ENCODE measurements at places on chromosomes 1 and 21. TPM values are rescaled to one million over a fixed set of nuclear protein-coding genes. Genes with fewer than 3 reads are reported as not detected.
A peak's percentile ranks its signal among the peaks of the same experiment; 100 is the strongest.

Gene AGRN
- total RNA-seq: 16.0 TPM

Gene HORMAD1
- total RNA-seq: 0.18 TPM

Gene OPRD1
- total RNA-seq: 0.27 TPM

Gene LCE2B
- total RNA-seq: not detected

Gene MLLT11
- total RNA-seq: 5.5 TPM

Gene POU2F1
- total RNA-seq: 6.9 TPM

Gene PDZK1IP1
- total RNA-seq: 0.09 TPM

Gene LRRC38
- 11.9 TPM for total RNA-seq

DNA sequence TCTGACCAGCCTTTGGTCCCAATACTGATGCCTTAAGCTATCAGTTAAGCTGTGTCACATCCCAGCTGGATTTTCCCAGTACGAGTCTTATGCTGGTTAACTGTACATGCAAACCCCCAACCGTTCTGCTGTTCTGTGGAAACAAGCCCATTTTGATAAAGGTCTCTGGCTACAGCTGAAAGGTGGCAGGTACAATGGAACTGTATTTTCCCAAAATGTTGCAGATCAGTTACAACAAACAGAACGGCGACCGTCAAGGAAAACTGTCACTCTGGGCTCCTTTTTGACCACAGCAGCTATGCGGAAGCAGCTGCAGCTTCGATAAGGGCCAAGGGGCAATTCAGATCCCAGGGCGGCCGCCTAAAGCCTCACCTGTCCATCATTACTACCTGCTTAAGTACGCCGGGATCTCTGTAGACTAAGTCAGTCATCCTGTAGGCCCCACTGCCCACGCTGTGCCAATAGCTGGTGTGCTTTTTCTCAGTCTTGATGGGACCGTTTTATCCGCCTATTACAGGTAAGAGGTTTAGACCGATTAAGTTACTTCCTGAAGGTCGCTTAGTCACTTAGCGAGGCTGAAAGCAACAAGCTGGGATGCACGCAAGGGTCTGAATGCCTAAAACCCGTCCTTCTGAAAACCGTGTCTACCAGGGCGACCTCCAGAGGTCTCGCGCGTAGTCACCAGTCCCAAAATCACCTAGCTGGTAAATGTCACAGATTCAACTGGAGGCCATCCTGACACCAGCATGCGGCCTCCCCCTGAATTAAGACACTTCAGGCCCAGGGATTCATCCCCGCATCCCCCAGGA is 11.1 kb upstream of the RAB42 start:
- DNase-seq: no peak

GRCh38 chr1:22457836-22458235 is 6.2 kb downstream of the ZBTB40 start:
- DNase-seq: no peak

- DNase-seq: no peak
Measured at GRCh38 chr1:66300972-66301451, 232.9 kb upstream of the SGIP1 start.

- DNase-seq: no peak
Measured at GRCh38 chr1:159122005-159122621, 45.5 kb upstream of the AIM2 start.

DNA sequence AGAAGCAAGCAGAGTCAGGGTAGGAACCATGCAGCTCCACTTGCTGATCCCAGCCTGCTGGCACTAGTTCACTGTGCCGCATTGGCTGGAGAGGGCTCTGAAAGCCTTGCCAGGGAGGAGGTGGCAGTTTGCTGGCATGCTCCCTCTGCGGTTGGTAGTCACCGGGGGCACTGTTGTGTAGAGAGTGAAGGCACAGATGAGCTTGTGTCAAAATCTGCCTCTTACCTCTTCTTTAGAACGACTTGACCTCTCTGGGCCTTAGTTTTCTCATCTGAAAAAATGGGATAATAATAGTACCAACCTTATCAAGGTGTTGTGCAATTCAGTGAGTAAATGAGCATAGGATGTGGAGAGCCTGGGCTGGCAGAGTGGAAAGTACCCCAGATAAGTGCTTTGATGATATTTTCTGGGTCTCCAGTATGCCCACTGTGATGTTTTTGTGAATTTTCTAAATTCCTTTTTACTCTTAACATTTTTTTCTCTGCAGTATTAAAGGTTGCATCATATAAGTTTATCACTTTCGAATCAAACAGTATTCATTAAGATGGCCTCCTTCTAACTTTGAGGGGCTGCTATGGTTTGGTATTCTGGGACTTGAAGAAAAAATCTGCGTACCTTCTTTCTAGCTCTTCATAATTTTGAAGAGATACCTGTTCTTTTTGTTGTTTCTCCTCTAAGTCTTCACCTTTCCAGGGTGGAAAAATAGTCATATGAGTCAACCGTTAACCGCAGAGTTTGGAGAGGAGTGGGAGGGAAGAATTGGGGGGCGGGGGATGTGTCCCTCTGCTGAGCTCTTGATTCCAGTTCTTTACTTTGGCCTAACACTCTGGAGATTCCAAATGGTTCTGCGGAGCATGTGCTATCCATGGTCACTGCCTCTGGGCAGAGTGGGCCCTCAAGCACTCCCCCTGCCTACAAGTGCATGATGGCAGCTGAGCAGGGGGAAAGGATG is 26.8 kb downstream of the SZRD1 start:
- DNase-seq: no peak

DNA sequence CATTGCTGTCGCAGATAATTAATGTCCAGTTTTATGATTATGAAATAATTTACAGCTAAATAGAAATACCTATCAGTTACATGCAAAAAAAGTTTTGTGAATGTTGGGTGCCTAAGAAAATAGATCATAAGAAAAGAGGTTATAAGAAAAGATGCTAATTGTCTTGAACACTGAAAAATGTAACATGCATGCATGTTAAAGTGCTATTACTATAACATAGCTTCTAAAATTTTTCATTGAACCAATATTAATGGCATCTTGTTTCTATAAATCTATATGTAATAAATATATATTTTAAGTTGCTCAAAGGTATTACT is 35.5 kb upstream of the SCYL3 start:
- DNase-seq: no peak

GRCh38 chr1:158145173-158145719 is 35.4 kb upstream of the CD1D start:
- peak; percentile 68 for DNase-seq

GRCh38 chr1:178881950-178882349 is 11.1 kb upstream of the ANGPTL1 start:
- DNase-seq: no peak

DNA sequence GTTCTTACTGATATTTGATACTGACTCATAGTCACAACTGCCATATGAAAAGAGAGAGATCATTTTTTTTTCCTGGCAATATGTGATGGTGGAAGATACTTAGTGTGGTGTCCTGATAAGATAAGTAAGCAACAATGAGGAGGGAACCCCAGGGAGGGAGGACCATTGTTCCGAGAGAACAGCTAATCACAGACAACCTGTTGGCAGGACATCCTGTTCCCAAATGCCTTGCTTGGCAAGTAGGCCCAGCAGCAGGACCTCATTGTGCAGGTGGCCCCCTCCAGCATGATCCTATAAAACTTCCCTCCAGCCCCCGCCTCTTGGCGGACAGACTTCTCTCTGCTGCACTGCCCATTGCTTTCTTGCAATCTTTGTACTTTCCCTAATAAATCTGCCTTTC is 329.4 kb upstream of the CHRM3 start:
- DNase-seq: no peak

DNA sequence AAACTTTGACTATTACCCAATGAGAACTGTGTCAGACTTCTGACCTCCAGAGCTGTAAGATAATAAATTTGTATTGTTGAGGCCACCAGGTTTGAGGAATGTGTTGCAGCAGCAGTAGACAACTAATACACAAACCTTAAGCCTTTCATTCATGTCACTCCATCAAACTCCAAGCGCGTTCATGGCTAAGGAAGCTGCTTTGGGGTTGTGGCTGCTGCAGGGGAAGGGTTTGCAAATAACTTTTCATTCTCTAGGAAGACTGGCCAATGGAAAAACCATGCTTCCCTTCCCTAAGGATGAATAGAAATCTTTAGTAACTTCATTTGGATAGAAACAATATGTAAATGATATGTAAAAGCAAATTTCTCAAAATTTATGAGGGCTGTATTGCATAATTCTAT is 170.4 kb downstream of the RHOU start:
- peak; percentile 83 for DNase-seq

GRCh38 chr1:158112994-158113758 is 67.5 kb upstream of the CD1D start:
- DNase-seq: peak; percentile 45

- no peak for DNase-seq
Measured at GRCh38 chr21:45258466-45258865, 29.2 kb downstream of the POFUT2 start.

- no peak for DNase-seq
Measured at GRCh38 chr1:89941110-89941766, 53.7 kb upstream of the ZNF326 start.

DNA sequence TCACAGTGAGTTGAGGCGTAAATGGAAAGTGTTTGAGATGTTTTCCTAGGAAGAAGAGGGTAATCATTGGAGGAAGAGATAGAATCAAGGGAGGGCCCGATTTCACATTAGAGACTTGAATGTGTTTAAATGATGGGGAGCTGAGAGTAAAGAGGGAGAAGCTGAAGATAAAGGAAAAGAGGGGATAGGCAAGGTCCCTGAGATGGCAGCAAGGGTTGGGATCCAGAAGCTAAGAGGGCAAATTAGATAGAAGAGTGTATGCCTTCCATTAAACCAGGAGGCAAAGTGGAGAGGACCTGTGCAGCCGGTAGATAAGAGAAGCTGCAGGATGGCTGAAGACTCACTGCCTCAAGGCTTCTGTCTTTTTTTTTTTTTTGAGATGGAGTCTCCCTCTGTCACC is 21.6 kb upstream of the CSF1 start:
- DNase-seq: no peak

GRCh38 chr1:108149796-108150467 is 50.2 kb downstream of the SLC25A24 start:
- DNase-seq: no peak

GRCh38 chr1:197027359-197027758 is 39.7 kb downstream of the F13B start:
- DNase-seq: no peak

GRCh38 chr21:37658121-37658816 is 258.0 kb downstream of the KCNJ6 start:
- peak; percentile 12 for DNase-seq

DNA sequence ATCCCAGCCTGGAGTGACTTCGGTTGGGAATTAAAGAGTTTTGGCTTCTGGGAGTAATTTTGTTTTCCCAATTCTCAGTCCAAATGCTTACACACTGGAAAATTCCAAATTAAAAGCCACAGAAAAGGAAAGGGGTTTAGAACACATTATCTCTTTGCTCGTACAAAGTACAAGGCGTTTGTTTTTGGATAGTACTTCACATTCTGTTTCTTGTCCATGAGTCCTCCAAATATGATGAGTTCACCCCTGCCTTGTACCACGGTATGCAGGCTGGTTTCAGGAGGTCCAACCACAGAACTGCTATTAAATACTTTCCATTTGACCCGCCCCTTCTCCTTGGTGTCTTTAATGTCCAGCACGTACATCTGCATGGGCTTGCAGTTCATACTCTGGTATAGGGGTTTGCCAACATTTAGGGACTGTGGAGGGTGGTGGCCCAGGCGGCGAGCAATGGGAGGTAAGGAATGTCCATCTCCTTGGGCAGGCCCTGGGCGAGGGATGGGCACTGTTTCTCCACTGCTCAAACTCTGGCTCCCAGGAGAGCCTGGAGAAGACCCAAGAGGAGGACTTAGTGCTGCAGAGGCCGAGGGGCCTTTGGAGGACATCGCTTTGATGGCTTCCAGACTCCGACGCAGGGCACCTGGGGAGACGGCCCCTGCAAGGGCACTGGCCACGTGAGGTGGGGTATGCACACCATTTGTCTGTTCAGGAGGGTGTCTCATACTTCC is 13.7 kb upstream of the CPLANE2 start:
- peak; percentile 65 for DNase-seq

DNA sequence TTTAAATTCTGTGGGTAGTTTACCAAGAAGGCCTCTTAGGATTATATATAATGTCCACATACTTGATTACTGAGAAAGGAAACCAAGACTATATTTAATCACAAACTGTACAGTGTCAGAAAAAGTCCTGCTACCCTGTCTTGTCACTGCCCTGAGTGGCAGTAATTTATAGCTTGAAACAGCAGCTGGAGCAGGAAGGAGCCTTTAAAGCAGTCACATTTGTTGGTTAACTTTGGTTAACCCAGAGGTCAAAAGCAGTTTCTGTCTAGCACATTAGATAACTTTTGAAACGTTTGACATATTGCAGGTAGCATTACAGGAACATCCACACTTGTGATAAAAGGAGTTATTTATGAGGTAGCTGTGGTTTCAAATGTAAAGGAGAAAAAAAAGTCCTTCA is 161.7 kb downstream of the ROR1 start:
- DNase-seq: no peak

GRCh38 chr1:3785456-3786157 is 10.7 kb downstream of the LRRC47 start:
- DNase-seq: no peak

DNA sequence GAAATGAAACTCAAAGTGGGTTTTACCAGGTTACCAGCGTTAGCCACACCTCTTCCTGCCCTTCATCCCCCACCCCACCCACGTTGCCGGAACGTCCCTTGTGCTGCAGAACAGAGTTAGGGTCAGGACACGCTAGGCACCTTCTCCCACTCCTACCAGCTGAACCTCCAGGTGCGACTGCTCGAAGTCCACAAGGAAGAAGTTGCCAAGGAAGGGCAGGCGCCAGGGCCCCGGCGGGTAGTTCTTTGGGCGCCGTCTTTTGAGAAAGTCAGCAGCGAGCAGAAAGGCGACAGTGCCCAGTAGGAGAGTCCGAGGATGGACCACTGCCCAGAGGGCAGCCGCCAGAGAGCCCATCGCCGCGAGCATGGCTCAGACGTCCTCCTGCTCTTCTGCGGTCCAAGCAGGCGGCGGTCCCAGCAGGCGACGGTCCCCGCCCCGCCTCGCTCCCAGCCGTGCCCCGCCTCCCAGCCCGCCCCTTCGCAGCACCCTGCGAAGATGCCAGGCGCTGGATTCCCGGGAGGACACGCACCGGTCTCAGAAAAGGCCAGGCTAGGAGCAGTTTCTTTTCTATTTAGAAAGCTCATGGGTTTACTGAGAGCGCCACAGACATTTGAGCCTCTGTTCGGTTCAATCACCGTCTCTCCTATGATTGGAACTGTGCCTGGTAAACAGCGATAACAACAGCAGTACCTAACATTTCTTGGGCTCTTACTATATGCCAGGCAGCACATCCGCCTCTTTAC is at the start of gene CYP2J2:
TSS of gene CYP2J2 (minus strand) at position 393 of the 743 bp plus-strand sequence. CDS start at position 366, 27 bp downstream.
- peak; percentile 61 for DNase-seq

GRCh38 chr1:206020393-206021007 is 3.2 kb downstream of the CTSE start:
- no peak for DNase-seq

DNA sequence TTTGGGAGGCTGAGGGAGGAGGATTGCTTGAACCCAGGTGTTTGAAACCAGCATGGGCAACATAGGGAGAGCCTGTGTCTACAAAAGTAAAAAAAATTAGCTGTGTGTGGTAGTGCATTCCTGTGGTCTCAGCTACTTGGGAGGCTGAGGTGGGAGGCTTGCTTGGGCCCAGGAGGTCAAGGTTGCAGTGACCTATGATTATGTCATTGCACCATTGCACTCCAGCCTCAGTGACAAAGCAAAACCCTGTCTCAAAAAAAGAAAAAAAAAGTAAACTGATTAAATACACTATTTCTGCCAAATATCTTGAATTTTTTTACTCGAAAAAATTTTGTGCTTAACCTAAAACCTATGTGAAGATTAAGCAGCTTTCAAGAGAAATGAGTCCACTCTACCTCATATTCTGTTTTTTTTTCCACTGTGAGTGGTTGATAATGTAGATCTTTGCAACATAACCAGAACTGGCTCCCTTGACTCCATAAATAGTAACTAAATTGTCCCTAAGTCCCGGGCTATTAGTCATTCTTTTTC is 19.4 kb upstream of the ZNF281 start:
- no peak for DNase-seq

Measured in muscle of leg (tissue), 16 donors.